ENCODE measurements at places on chromosomes 5 and 9.

GRCh38 chr9:18749711-18750110 is 275.8 kb downstream of the ADAMTSL1 start:
- no peak for DNase-seq

GRCh38 chr9:17928768-17929167 is 349.9 kb downstream of the SH3GL2 start:
- no peak for DNase-seq

DNA sequence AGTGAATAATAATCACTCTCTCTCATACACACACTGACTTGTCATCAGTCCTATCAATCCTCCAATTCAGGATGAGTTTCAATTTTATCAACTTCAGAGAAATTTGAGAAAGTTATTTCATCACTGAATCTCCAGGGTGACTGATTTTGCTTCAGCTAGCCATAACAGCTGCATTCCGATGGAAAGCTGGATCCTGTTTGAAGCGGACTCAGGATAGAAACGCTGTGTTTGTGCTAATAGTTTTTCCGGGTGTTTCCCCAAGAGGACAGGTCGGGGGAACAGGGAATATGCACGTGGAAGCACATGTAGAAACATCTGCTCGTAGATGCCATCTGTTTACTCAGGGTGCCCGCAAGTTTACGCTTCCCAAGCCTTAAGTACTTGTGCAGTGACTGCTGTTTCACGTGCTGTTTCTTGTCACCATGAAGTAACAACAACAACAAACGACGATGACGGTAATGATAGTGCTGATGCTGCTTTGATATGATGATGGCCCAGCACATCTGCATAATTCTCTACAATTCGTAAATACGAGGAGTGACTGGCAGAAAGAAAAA is 263.7 kb upstream of the DAPK1 start:
- no peak for DNase-seq

- DNase-seq: no peak
Measured at GRCh38 chr5:165775111-165775510, 2269.7 kb downstream of the MAT2B start.

- DNase-seq: no peak
Measured at GRCh38 chr5:126884269-126884819, 107.4 kb downstream of the LMNB1 start.

- DNase-seq: no peak
Measured at GRCh38 chr5:61916621-61917620, 389.1 kb upstream of the KIF2A start.

GRCh38 chr5:31846934-31847333 is 208.0 kb downstream of the PDZD2 start:
- DNase-seq: no peak

GRCh38 chr5:161676103-161676502 is 9.4 kb upstream of the GABRA6 start:
- DNase-seq: no peak
